ENCODE measurements at places on chromosomes 12 and 14. TPM values are rescaled to one million over a fixed set of nuclear protein-coding genes. Genes with fewer than 3 reads are reported as not detected.

Gene ITPR2
- 43.3 TPM for total RNA-seq

GRCh38 chr12:70556179-70556869 is 80.9 kb downstream of the PTPRB start:
- no peaks in the 10 kb centered on the region for H3K4me1 ChIP-seq
- no peaks in the 10 kb centered on the region for H3K27me3 ChIP-seq
- H3K27ac ChIP-seq = no peak overlapping the region
- no peak for DNase-seq
- H3K36me3 ChIP-seq = no peaks in the 10 kb centered on the region
- H3K4me3 ChIP-seq = no peak overlapping the region

DNA sequence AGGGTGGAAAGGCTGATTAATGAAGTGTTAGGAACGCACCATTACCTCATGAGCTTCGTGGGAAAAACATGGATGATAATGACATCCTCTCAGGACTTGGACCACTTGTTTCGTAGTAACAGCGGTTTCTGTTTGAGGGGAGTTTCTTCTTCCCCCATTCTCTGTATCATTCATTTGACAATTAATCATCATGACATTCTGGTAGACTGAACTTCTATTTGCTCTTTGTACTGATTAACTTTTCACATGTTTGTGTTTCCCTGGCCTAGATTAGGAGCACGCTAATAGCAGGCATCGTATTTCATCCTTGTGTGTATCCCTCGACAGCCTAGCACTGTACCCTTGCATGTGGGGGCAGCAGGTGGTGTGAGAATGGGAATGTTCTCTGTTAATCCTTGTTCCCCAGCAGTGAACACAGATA is 8.0 kb downstream of the LRRC74A start:
- H3K27ac ChIP-seq = no peak overlapping the region
- H3K4me1 ChIP-seq = no peaks in the 10 kb centered on the region
- no peak for DNase-seq
- H3K27me3 ChIP-seq = peaks cover 26% of the 10 kb centered on the region

DNA sequence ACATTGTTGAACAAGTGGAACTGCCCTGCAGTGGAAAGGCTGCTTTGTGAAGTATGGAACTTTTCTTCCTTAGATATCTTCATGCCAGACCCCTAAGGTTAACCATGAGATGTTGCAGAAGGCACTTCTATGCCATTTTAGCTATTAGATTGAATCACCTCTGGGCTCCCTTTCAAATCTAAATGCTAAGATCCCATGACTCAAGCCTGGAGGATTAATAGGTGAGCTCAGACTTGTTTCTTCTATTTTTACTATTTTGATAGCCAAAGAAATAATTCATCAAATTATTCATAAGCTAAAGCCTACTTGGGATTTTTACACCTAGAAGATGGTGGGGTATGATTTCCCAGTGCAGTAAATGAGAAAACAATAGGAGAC is 64.3 kb downstream of the DAD1 start:
- peak overlapping the region; percentile 99 for H3K4me3 ChIP-seq
- DNase-seq = no peak
- peaks cover 90% of the 10 kb centered on the region for H3K36me3 ChIP-seq
- H3K4me1 ChIP-seq = peaks cover 82% of the 10 kb centered on the region
- H3K27ac ChIP-seq = peak overlapping the region; percentile 98

- no peak overlapping the region for H3K4me3 ChIP-seq
- H3K27me3 ChIP-seq = peaks cover 7% of the 10 kb centered on the region
- no peaks in the 10 kb centered on the region for H3K36me3 ChIP-seq
- DNase-seq = no peak
- H3K4me1 ChIP-seq = no peaks in the 10 kb centered on the region
- no peak overlapping the region for H3K27ac ChIP-seq
Measured at GRCh38 chr12:95151406-95151805, 65.9 kb downstream of the FGD6 start.

DNA sequence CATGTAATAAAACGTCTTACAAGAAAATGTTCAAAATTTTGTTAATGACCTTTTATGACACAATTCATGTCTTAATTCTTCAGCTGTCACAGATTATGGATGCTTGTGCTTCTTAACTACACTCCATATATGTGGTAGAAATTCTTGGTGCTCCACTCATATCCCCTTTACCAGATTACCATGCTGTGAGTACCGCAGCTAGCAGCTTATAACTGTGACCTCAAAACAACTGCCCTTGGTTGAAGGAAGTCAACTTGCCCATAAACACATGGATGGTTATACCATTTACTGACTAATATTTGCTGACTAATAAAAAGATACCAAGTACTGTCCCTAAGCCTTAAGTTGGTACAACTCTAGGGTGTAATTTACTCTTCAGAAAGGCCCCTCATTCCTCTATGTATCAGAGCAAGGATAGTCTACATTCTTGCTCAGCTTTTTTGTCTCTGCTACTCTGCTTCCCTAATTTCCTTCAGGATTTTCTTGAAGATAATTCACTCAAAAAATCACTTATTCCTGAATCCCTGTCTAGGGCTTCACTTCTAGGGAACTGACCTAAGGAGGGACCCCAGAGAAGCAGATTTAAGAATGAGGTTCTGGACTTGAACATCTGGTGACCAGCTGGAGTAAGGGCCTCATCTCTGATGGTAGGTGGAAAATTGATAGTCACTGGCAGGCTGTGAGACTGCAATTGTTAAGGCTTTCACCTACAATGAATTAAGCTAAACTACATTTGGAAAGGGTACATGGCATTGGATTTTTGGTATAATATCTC is 152.3 kb downstream of the SLC6A15 start:
- DNase-seq = no peak
- no peaks in the 10 kb centered on the region for H3K4me1 ChIP-seq
- H3K27me3 ChIP-seq = no peaks in the 10 kb centered on the region
- no peak overlapping the region for H3K27ac ChIP-seq
- H3K4me3 ChIP-seq = no peak overlapping the region
- H3K36me3 ChIP-seq = no peaks in the 10 kb centered on the region

DNA sequence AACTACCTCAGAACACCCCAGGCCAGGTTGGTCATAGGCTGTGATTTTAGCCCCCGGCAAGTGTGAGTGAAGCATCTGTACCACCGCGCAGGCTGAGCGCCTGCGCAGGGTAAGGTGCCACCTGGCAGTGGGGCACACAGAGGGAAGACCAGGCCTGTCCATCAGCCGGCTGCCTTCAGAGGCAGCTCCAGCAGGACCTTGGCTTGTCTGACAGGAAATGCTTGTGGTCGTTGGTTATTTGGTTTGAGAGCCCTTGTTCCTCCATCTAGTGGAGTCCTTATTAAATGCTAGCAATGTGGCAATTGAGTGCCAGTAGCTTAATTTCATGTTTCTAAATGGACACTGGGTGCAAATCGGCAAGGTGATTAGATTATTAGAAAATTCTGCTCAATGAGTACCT is 27.5 kb downstream of the SLC25A29 start:
- H3K4me3 ChIP-seq = no peak overlapping the region
- DNase-seq = no peak
- H3K27me3 ChIP-seq = no peaks in the 10 kb centered on the region
- peaks cover 30% of the 10 kb centered on the region for H3K4me1 ChIP-seq
- peaks cover 9% of the 10 kb centered on the region for H3K36me3 ChIP-seq

Gene PDZRN4
- not detected for total RNA-seq

DNA sequence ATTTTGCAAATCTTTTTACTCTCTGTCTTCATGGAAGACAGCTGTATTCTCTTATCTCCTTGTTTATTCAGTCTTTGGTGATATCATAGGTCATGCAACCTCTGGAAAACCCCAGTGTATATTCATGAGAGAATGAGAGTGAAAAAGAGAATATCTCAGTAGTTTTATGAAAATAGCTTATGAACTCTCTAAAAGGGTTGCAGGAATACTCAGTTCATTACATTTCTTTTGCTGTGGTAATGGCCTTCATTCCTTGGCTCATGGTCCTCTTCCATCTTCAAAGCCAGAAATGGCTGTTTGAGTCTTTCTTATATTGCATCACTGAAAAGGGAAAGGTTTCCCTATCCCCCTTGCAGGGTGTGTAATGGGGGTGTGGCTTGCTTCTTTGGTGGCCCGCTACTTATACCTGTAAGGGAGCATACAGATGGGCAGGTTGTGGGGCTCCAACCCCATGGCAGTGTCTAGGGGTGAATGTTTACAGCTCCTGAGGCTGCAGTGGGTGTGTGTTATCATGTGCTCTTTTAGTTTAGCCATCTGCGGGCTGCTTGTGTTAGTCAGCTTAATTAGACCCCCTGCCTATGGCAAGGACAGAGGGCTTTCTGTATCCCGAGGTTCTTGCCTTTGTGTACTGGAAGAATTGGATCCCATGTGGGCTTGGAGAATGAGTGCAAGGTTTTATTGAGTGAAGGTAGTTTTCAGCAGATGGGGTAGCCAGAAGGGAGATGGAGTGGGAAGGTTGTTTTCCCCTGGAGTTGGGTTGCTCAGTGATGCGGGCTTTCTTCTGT is 150.2 kb downstream of the CCDC91 start:
- peaks cover 15% of the 10 kb centered on the region for H3K36me3 ChIP-seq
- DNase-seq = no peak
- H3K27ac ChIP-seq = no peak overlapping the region
- H3K4me3 ChIP-seq = no peak overlapping the region

- no peaks in the 10 kb centered on the region for H3K36me3 ChIP-seq
- H3K27me3 ChIP-seq = peaks cover 60% of the 10 kb centered on the region
- no peak overlapping the region for H3K4me3 ChIP-seq
- peaks cover 13% of the 10 kb centered on the region for H3K4me1 ChIP-seq
- DNase-seq = no peak
Measured at GRCh38 chr12:48021485-48022179, 17.4 kb upstream of the COL2A1 start.
